ENCODE measurements at places on chromosomes 1 and 21.
A peak's percentile ranks its signal among the peaks of the same experiment; 100 is the strongest.

GRCh38 chr1:25103164-25103795, 129.0 kb downstream of the SYF2 start:
- no peak for DNase-seq

DNA sequence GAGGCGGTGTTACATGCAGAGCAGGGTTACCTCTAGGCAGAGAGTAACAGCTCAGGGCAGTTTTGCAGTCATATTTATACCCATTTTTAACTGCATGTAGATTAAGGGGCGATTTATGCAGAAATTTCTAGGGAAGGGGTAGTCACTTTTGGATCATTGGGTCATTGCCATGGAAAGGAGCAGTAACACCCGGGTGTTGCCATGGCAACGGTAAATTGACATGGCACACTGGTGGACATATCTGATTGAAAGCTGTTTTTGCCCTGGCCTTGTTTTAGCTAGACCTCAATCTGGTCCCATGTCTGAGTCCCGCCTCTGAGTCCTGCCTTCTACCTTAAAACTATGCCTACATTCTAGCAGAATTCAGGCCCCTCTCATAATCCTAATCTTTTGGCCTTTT, 11.8 kb upstream of the USP1 start:
- DNase-seq, result no peak

GRCh38 chr1:172184506-172185191, 235.8 kb upstream of the C1orf105 start:
- DNase-seq, result no peak

GRCh38 chr21:34968414-34969333, 80.4 kb downstream of the RUNX1 start:
- no peak for DNase-seq

- peak; percentile 58 for DNase-seq
These were observed 27.4 kb downstream of the VANGL1 start for GRCh38 chr1:115669002-115669673.

GRCh38 chr1:10450156-10450814, 454 bp downstream of the CORT start:
- no peak for DNase-seq

GRCh38 chr1:53821380-53821779, 16.7 kb downstream of the NDC1 start:
- no peak for DNase-seq

DNA sequence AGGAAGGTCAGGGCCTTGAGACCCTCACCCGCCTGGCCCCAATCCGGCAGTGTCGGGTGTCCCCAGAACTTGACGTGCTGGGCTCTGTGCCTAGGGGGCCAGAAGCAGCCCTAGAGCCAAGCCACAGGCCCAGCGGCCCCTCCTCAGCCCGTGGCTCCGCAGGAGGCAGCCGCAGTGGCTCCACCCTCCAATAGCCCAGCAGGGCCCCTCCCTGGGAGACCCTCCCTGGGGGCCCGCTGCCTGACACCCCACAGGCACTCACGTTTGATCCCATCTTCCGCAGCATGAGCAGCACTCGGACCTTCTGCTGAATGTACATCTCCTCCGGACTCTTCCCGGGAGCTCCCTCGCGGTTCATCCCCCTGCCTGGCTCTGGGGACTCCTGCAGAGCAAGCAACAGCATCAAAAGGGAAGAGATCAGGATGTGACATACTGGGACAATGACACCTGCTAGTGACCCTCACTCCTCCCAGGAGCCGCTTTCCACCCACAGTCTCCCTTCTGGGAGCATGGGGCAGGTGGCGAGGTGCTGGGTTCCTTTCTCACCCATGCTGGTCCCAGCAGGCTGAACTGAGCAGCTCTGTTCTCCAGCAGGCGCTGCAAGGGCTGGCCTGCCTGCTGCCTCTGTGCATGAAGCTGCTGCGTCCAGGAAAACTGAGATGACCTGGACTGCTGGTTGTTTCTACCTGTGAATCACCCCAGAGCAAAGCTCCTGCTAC, 38.2 kb downstream of the CTNNBIP1 start:
- no peak for DNase-seq

- no peak for DNase-seq
These were observed 15.7 kb downstream of the ZFYVE9 start for GRCh38 chr1:52157582-52157981.
